Pancreas (tissue), 10 donors: ENCODE measurements at places on chromosomes 4 and X. TPM values are rescaled to one million over a fixed set of nuclear protein-coding genes. Genes with fewer than 3 reads are reported as not detected.

HEPH gene
- total RNA-seq: 0.60 TPM

MAGEA8 gene
- not detected for total RNA-seq

BTC gene
- 2.2 TPM for total RNA-seq

ARR3 gene
- total RNA-seq: not detected

LIN54 gene
- total RNA-seq: 3.3 TPM
